ENCODE measurements at places on chromosomes 1 and 21.

DNA sequence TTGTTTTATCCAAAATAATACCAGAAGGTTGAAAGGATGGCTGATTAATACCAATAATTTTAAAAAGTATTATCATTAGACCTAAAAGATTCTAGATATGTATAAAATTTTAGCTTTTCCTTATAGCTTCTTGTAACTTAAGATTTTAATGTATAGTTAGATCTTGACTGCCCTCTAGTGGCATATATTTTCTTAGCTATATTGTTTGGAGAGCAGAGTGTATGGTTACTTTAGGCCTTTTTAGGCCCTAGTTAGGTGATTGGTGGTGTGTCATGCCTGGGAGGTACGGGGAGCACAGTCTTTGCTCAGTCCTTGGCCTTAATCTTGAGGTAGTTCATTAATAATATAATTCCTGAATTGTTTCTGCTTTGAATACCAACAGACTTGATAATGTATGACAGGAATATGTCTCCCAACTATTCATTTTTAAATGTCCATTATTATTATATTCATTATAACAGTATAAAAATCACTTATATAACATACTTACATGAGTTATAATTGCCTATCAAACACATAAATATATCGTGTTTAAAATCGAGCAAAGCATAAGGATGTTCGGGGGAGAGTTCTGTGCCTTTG, 328.4 kb downstream of the ZP4 start:
- DNase-seq, result peak; percentile 39

DNA sequence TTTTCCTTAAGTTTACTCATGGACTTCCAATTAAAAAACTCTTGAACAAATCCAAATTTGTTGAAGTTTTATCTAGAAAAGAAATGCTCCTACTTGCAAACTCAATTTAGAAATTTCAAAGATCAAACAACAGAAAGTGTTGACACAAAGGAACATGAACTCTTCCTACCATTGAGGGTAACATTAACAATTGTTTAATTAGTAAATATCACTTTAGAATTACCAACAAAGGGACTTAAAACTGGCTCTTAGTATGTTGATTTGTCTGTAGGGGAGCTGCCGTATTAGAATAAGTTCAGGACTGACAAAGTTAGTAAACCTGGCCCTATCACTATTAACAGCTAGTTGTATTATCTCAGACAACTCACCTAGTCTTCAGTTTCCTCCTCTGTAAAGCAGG, 57.9 kb downstream of the CCDC18 start:
- DNase-seq, result no peak

DNA sequence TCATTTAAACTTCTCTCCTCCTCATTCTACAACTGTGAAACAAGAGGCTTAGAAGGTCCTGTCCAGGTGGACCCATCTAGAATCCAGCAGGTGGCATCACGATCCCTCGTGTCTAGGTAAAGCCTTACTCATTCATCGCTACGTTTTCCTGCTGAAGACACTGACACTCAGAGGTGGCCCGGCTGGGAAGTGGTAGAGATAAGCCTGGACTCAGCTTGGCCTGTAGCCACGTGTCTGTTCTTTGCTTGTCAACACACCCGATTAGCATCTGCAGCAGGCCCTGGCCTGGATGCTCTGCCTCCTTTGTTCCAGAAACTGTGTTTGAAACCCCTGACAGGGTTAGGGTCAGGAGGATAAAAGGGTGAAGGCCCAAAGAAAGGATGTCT, 43.4 kb downstream of the PARP1 start:
- DNase-seq, result no peak

GRCh38 chr1:228156515-228156881, 6.8 kb downstream of the GJC2 start:
- DNase-seq, result no peak

DNA sequence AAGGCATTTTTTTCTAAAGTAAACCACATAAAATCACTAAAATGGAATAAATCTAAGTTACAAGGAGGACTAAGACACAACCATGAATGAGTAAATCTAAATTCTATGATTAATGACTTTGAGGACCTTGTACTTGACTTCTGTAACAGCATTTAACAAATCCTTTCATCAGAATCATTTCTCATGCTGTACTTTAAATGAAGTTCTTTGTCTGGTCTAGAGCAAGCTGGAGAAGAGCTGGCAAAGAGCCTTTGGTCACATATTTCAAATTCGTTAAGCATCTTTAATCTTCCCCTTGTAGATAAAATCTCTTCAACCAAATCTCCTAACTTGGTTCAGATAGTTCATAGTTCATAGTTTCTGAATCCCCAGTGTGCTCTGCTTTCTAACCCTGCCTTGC, 405.4 kb downstream of the PTPRC start:
- DNase-seq, result no peak

- DNase-seq, result no peak
These were observed 129.8 kb downstream of the CNIH3 start for GRCh38 chr1:224745924-224746323.

GRCh38 chr1:2378956-2379732, 12.2 kb downstream of the MORN1 start:
- DNase-seq, result no peak

DNA sequence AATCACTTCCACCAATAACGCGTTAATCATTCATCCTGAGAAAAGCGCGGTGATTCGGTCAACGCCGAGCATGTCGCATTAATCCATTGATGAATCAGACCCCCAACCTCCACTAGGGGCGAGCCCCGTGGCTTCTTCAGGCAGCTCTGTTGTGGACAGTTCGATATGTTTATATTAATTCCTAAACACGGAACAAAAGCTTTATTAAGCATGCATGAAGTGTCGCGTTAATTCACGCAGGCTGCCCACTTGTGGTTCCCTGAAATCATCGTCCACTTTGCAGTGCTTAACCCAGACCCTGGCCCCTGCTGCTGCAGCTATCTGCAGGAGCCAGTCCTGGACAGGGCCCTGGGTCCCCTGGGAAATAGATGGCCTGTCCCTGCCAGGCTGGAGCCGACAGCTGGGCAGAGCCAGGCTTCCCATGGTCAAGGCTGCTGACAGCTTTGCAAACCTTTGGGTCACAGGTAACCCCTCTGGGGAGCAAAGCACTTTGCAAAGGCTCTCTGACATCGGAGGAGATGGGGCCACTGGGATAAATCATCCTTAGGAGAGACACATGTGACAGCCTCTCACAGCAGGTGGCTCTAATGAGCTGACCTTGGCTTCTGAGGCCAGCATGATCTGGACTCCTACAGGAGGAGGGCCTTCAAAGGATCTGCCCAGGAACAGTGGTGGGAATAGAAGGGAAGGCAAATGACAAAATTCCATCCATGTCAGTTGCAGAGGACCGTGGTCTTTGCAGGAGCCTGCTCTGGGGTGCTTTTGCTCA, 137.0 kb upstream of the AJAP1 start:
- DNase-seq, result no peak

DNA sequence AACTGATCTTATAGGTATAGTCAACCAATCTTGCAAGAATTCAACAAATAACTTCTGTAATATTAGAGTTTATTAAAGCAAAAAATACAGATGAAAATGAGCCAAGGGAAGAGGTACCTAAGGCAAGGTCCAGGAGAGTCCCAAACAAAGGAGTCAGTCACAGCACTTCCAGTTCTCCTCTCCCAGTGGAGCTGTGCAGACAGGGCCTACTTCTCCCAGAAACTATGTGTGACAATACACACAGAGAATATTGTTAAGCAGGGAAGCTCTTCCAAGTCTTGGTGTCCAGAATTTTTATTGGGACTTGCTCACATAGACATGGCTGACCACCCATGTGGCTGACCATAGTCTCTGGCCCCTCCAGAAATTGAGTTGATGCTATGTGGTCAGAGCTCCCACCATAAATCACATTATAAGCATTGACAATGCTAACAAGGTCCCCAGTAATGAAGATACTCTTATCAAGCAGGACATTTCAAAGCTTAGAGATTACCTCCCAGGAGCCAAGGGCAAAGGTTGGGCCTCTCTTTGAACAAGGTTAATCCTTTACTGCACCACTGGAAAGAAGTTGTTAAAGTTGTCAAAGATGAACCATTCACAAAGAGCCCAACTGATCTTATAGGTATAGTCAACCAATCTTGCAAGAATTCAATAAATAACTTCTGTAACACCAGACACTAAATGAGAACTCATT, 3.5 kb upstream of the CD244 start:
- DNase-seq, result no peak

DNA sequence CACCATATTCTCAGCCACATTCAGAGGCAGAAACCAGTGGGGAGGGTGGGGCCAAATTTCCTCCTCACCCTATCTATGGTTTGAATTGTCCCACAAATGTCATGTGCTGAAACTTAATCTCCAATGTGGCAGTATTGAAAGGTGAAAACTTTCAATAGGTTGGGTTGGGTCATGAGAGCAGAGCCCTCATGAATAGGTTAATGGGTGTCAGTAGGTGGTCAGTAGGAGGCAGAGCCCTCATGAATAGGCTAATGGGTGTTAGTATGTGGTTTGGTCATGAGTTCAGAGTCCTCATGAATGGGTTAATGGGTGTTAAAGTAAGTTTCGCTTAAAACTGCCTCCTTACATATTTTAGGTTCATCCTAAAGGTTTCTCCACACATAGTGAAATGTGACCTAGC, 170.0 kb downstream of the FCRL5 start:
- DNase-seq, result no peak

- no peak for DNase-seq
These were observed 13.2 kb downstream of the PSEN2 start for GRCh38 chr1:226883630-226884029.

- DNase-seq, result no peak
These were observed 79.8 kb upstream of the IPO9 start for GRCh38 chr1:201749059-201749690.

DNA sequence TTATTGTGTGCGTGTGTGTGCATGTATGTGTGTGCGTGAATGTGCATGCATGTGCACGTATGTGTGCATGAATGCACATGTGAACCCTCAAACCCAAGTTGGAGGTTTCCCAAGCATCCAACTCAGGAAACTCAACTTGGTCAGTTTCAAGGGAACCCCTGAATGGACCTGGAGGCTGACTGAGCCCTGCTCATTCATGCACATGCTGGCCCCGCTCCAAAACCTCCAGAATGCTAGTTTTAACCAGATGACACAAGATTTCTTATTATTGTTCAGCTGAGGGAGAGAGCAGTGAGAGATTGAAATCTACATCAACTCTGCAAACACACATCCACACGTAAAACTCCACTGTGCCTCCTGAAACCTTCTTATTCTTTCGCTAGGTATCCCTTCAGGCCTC, 104.4 kb downstream of the OMA1 start:
- DNase-seq, result no peak
